Motor neuron (in vitro differentiated cells): ENCODE measurements at places on chromosomes 6 and 20.

DNA sequence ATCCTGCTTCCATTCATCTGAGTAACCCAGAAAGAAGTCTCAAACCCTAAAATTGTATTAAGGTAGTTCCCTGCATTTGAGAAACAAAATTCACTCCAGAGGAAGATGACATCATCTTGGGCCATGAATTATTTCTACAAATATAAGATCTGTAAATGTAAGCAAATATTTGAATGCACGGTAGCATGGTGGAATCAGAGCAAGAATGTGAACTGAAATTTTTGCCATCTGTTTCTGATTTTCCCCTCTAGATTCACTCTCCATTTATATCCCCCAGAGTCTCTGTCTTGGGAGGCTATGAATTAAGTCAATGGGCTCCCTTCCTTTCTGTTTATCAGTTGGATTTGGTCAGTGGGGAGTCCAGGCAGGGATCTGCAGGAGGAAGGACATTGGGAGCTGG is 5.8 kb upstream of the MAP3K5 start:
- no peak for ATAC-seq

DNA sequence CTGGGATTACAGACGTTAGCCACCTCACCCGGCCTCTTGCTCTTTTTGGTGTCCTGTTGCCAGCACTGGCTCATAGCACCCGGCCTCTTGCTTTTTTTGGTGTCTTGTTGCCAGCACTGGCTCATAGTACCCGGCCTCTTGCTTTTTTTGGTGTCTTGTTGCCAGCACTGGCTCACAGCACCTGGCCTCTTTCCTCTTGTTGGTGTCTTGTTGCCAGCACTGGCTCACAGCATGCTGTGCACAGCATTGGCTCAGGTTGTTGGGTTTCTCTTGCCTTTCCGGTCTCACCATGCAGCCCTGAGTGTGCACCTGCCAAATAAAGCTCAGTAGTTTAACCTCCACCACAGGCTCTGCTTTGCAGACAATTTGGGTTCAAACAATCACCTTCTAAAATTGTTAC is 208.2 kb downstream of the THBS2 start:
- ATAC-seq = no peak

GRCh38 chr6:3109761-3110160 is 8.8 kb upstream of the BPHL start:
- ATAC-seq = no peak

DNA sequence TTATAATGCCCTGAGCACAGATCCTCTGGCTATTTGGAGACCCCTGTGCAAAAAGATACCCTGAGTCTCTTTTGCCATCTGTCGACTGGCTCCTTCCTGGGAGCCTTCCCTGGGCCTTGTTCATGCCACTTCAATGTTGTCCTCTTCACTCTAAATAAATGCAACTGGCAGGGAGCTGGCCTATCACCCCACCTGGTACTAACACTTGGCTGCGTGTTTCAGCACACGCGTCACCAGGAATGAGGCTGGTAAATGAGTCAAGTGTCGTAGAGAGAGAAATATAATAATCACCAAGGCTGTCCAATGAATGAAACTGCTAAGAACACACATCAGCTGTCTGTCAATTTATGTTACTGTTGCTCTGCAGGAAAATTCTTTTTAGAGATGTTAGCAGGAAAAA is 374.6 kb upstream of the JARID2 start:
- no peak for ATAC-seq

GRCh38 chr20:36835025-36835424 is 40.9 kb upstream of the TLDC2 start:
- ATAC-seq = no peak

DNA sequence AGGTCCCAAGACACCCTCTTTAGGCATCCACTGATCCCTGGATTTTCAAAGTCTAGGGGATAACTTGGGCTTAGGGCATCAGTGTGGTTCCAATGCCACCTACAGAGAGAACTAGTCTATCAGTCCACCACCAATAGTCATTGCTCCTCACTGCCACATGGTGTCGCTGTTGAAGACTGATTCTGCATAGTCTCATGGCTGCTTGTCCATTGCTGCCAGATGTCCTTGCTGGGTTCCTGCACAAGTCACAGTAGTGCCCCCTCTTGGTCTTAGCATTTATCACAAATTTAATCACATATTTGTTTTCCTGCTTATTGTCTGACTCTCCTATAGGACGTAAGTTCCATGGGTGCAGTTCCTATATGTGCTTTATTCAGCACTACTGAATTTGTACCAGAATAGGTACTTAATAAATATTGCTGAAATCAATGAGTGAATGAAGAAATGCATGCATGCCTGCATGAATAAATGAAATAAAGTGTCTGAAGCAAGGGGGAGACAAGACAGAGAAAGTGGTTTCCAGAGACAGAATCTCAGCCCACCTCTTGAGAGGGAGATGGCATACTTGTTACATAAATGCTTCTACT is 45.9 kb upstream of the RALY start:
- ATAC-seq = no peak

DNA sequence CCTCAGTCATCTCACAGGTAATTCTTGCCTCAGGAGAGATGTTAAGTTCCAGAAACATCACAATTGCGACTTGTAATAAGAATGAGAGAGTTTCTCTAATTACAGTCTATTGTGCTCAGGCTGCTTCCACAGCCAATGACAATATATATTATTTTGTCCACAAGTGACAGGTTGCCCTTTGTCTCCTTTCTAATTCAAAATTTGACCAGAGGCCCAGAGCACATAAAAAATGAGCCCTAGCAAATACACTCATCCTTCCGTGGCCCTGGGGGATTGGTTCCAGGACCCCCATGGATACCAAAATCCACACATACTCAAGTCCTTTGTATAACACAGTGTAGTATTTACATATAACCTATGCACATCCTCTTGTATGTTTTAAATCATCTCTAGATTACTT is 88.1 kb upstream of the TMEM170B start:
- ATAC-seq = no peak
